Stimulated activated CD4-positive, alpha-beta T cell treated with anti-CD3 and anti-CD28 coated beads, Interleukin-4, amount 100 ng/mL, for 24 hours (primary cell): ENCODE measurements at places on chromosomes 1 and 21.

DNA sequence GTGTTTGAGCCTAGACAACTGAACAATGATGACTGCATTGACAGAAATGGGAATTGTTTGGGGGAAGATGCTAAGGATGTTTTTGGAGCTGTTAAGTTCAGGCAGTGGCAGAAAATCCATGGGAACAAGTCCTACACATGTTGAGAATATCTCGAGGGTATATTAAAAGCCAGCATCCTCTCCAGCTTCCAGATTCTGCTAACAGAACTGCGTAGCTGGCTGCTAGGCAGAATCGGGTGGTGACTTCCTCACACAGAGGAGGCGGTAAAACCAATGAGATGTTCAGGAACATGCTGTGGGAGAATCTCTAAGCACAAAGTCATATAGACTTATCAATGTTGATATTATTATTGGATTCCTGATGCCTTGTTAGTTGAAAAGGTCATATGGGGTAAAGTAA lies 14.8 kb downstream of the FAM163A start:
- no peak for DNase-seq

GRCh38 chr1:197884173-197884572 lies 18.3 kb upstream of the C1orf53 start:
- no peak for DNase-seq

- DNase-seq: peak; percentile 36
These were observed 1.4 kb downstream of the KIAA0319L start for GRCh38 chr1:35555601-35556477.

- no peak for DNase-seq
These were observed 103.1 kb upstream of the KAZN start for GRCh38 chr1:14495381-14495780.

DNA sequence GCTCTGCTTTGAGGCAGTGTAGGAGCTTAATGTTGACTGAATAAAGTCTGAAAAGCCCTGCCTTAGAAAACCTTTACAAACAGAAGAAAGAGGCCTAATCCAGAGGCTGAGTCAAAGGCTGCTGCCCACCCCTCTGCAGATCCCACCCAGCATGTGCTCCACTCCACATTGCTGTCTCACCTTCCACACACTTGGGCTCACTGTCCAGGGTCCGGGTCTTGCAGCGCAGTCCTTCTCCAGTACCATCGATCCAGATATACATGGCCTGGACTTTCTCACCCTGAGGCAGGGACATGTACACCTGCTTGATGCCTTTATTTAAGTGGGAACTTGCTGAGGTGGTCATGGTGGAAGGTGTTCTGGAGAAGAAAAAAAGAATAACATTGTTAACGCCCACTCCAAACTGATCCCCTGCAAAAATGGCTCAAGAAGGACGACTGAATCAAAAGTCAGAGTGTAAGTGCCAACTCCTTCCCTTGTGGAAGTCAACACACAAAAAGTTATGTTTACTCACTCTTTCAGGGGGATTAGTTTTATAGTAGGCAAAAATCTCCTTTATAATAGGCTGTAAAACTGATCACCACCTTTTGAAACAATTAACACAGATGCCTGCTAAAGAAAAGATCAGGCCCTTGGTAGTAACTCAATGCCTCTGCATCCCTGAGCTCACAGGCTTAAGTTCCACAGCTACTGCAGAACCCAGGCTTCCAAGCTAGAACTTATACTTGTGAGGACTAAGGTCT lies 3.0 kb downstream of the GLUL start:
- DNase-seq: no peak

GRCh38 chr1:106721790-106722189 lies 334.7 kb upstream of the PRMT6 start:
- no peak for DNase-seq

- DNase-seq: peak; percentile 34
These were observed at the start of gene SPATC1L for GRCh38 chr21:46183910-46184624. Gene SPATC1L (minus strand): TSS chr21:46184459. CDS start chr21:46182816, 1,643 bp downstream.
